ENCODE measurements at places on chromosomes 1 and 21.

- DNase-seq, result no peak
These were observed 16.6 kb upstream of the GFI1 start for GRCh38 chr1:92503043-92503925.

- peak; percentile 28 for DNase-seq
These were observed 33.4 kb upstream of the CITED4 start for GRCh38 chr1:40895601-40896000.

DNA sequence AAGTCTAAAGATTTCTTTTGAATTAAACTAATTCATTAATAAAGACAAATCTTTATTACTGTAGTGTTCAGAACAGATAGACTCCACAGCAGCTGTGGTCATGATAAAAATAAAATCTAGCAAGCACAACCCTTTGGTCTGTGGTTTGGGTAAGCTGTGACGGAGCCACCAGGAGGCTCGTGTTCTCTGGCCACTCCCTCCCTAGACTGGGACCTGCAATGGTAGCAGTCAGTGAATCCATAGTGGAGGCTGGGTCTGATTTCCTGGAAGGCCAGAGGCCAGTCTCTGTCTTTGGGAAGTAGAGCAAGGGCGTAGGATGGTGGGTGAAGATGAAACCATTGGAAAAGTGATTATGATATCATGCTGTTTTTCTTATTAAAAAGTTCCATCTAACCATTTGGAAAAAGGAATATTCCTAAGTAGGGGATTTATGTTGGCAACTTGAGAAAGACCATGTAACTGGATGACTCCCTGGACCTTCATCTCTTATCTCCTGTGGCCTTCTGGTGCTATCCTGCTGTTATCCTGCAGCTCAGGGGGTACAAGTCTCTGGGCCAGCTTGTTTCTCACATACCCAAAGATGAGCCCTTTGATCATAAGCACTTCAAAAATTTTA, 39.0 kb downstream of the TENT5C start:
- DNase-seq, result no peak

DNA sequence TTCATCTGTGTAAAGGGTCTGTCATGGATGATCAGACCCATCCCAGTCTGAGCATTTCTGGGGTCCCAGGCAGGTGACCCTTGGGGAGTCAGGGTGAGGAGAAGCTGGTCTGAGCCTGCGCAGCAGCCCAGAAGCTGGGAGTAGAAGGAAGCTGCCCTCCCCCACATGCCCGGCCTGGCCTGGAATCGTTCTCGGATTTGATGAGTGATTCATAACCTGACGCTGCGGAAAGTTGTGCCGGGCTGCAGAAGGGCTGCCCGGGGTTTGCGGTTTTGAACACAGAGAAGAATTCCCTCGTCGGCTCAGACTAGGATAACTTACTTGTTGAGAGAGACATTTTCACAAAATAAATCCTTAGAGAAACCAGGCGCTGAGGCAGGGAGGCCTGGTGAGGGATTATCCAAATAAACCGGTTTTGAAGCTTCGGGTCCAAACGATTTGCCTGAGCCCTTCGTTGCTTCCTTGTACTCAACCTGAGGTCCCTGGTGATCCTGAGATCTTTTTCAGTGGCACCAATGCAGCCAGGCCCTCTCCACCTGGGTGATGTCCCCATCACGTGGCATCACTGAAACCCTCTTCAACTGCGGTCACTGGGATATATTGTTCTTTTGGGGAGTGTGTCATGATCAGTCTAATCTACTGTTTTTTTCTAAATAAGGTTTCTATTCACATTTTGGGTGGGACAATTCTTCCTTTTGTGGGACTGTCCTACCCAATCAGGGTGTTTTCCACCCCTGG, 29.2 kb downstream of the EPHB2 start:
- DNase-seq, result no peak

DNA sequence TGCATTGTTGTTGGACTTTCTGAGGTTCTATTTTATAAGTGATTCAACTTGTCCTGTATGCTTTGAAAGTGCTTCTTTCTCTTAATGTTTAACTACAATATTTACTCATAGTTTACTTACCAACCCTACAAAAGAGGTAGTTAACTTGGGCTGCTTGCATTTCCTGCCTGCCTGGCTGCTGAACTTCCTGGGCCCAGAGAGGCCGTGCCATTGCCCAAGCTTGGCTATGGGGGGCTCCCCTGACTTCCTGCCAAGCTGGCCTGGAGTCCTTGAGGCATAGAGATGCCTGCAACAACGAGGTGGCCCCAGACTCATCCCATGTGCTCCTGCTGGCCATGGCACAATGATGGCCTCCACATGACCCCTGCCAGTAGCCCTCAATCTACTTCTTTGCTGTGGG, 361.6 kb upstream of the PLD5 start:
- DNase-seq, result no peak

DNA sequence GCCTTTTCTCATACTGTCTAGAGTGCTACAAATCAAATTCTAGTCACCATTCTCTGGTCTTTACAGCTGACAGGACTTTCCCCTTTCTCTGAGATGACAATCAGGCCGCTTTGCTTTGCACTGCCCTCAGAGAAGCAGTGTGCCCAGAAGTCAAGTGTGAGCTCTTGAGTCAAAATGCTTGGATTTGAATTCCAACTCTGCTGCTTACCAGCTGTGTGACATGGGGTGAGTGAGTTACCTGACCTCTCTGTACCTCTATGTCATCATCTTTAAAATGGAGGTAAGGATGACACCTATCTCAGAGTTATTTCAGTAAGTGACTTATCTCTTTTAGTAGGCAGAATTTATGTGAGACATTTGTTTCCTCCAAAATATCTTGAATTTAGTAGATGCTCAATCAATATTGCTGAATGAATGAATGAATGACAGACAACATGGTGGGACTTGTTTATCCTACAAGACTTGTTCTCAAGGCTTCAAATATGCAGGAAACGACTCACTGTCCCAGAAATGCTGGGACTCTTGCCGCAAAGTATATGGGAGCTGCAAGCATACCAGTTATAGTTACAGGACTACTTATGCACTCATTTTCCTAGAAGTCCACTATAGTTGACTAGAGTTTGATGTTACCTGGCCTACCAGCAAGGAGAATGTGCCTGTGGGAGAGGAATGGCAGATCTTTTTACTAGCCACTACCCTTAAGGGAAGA, 38.1 kb upstream of the A3GALT2 start:
- DNase-seq, result no peak

GRCh38 chr1:116585886-116586285, 15.1 kb upstream of the CD58 start:
- DNase-seq, result no peak

DNA sequence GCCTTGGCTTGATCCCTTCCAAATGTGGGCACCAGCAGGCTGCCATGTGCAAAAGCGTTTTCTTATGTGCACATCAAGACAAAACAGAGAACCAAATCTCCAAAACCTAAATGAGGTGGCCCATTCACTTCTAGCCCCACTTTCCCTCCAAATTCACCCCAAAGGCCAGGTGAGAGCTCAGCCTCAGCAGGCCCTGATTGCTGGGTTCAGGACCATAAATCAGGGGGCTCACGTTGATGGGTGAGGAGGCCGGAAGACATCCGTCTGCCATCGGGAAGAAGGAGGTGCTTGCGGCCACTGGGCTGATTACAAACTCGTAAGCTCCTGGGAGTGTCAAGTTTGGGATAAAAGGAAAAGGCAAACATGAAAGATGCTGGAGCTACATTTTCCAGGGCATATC, 86.7 kb upstream of the CLDN14 start:
- DNase-seq, result no peak

- DNase-seq, result no peak
These were observed at the start of gene KRTAP13-1 for GRCh38 chr21:30395731-30396130. KRTAP13-1 (plus strand) TSS chr21:30396031; CDS start chr21:30396087, 56 bp downstream.

- DNase-seq, result no peak
These were observed 108.5 kb downstream of the NFIA start for GRCh38 chr1:61190618-61191432.

DNA sequence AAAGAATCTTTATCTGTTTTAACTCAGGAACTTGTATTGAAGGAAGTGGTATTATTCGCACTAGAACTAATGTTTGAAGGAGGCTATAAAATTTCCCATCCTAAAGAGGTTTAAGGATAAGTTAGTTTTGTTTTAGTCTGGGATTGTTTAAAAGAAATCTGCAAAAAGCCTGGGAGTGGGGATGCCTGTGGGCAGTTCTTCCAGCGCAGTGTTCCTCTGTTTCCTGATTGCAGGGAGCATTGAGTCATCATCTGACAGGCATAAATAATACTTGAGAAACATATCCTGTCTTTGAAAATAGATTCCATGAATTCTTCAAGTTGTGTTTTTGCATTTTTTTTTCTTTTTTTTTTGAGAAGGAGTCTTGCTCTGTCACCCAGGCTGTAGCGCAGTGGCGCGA, 350.8 kb upstream of the PTBP2 start:
- no peak for DNase-seq

GRCh38 chr1:78519446-78519845, 28.7 kb downstream of the PTGFR start:
- DNase-seq, result no peak

DNA sequence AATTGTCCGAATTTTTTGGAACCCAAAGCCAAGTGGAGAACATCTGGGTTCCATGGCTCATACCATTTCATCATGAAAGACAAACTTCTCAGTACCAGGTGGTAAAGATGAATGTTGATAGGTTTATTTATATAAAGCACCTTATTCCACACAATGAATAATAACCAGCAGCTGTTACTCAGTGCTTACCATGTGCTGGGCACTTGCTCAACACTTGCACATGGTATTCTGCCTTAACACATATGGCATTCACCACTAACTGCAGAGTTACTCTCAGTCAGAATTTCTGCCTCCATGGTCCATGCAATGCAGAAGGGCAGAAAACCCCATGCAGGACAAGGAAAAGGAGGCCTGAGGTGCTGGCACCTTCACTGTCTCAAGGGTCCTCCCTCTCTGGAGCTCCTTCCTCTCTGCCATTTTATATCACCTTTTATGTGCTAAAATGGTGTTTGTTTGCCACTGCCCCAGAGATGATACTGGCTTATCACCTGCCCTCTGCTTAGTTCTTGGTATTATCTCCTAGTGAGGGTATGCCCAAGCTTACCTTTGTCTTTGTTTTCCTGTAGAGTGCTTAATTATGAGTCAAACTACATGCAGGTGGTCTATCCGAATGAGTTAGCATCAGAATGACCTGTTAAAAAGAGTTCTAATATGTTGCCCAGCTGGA, 76.7 kb upstream of the ZNF326 start:
- DNase-seq, result no peak

GRCh38 chr1:162950187-162950586, 89.2 kb upstream of the CCDC190 start:
- DNase-seq, result no peak

GRCh38 chr1:8590721-8591351, 226.6 kb downstream of the RERE start:
- no peak for DNase-seq

GRCh38 chr1:91891454-91891853, 5.5 kb upstream of the TGFBR3 start:
- no peak for DNase-seq

- DNase-seq, result peak; percentile 38
These were observed 40.5 kb downstream of the UBE2G2 start for GRCh38 chr21:44761011-44761729.

DNA sequence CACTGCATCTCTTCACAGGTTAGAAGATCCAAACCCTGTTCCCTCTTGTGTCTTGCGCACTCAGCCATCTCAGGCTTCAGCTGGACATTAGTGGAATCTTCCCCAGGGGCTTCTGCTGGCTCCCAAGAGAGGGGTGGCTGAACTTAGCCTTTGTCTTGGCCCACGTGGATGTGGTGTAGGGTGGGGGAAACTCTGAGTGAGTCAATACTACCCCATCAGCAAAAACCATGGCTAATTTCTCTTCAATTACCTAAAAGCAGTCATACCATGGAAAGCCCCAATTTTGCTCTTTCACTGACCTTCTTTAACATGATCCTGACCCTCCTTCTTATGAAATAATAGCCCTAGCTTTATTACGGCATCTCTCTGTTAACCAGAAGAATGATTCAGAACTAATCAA, 72.5 kb upstream of the RAB3GAP2 start:
- no peak for DNase-seq

- DNase-seq, result peak; percentile 61
These were observed 732 bp downstream of the HS2ST1 start for GRCh38 chr1:86914998-86915736.

GRCh38 chr1:223243441-223244050, 100.5 kb upstream of the TLR5 start:
- no peak for DNase-seq

DNA sequence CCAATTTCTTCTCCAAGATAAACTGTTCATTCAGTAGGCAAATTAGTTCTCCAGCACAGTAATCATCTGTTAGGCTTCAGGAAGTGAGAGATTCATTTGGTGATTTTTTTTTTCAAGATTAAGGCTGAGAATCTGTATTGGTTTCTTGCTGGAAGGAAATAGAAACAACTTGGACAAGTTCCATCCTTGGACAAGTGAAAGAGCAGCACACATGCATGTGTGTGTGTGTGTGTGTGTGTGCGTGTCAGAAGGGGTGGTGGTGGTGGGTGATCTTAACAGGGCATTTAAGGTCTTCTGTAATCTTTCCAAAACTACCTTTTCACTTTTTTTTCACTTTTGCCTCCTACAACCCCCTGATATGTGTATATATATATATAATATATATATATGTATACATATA, 15.9 kb upstream of the SUCO start:
- no peak for DNase-seq

DNA sequence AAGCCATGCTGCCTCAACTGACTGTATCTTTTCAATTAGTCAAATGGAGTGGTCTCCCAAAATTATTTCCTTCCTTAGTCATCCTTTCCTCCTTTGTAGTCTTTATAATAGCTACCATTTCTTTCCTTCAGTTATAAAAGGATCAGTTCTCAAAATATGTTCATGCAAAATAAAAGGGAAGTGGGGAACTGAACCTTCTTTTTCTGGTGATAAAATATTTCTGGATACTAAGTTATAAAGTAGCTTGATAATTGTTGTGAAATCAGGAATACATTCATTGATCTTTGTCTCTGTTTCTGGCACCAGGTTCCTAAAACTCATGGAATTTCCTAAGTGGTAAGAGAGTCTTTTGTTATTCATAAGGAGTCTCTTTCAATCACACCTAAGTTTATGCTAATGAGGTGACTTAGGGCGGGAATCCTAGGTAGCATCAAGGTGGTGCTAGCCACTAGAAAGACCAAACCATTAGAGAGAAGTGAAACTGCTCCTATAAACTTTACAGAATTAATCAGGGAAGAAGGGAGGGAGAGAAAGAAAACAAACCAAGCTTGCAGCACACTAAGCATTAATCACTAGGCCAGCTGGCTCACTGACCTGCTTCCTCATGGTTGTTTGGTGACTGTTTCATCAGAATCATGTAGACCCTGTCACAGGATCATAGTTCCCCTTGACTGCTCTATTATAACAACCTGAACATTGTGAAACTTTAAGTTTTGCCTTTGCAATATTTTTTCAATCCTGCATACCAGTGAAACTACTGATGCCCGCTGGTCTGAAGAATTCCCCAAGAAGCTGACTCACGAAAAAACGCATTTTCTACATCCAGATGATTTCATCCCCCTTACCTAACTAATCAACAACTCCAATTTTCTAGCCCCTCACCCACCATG, 161.6 kb upstream of the PTBP2 start:
- DNase-seq, result no peak
